SK-N-DZ (cell line): ENCODE measurements at places on chromosomes 3 and 15.

DNA sequence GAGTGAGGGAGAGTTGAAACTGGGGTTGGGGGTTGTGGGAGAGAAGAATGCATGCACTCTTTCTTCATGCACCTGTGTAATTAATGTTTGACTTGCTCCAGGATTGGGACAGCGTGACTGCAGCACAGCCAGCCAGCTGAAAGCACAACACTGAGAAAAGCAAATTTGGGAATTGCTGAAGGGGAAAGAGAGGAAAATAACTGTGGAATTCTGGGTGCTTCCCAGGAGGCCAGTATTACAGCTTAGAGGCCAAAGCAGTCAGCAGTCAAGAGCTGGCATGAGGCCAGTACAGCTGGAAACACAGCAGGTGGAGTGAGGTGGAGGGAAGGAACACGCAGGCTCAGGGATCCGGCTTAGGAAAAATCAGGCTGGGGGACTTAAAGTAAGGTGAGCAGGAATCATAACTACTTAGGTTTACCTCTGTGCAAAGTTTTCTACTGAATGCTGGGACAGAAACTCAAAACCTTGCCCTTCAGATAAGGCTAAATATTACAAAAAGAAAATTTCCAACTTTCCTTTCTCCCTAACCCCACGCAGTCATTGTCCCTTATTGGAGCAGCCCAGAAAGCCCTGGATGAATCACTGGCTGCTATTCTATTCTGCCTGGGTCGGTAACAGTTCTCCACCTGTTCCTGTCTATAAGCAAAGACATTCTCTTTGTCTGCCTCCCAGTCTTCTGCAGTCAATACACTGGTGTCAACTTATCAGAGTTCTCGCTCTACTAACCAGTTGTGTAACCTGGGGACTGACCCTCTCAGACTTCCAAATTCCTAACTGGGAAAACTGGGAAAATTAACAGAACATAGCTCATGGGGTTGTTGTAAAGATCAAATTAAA lies 167.2 kb downstream of the MAGI1 start:
- DNase-seq, result no peak

DNA sequence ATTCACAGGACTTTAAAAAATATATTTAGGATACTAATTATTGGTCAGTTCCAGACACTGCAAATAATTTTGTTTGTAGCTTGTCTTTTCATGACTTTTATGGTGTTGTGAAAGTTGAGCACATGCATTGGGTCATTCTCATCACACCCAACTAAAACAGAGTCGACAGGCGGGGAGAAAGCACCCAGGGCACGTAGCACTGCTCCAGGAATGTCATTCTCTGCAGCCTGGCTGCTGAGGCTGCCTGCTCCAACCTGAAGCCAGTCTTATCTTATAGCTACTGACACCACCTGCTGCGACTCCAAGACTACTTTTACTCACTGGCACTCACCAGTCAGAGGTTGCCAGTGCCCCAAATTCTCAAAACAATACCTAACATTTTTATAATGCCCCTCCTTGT lies 56.9 kb downstream of the ACAD9 start:
- no peak for DNase-seq

- no peak for DNase-seq
Observed at GRCh38 chr15:42060797-42061196, 33.6 kb downstream of the PLA2G4D start.

- no peak for DNase-seq
Observed at GRCh38 chr15:29557171-29557570, 265.1 kb downstream of the TJP1 start.

GRCh38 chr15:59329570-59330350 lies 42.9 kb downstream of the MYO1E start:
- DNase-seq, result no peak

- DNase-seq, result no peak
Observed at GRCh38 chr3:177294221-177294620, 96.9 kb upstream of the TBL1XR1 start.

DNA sequence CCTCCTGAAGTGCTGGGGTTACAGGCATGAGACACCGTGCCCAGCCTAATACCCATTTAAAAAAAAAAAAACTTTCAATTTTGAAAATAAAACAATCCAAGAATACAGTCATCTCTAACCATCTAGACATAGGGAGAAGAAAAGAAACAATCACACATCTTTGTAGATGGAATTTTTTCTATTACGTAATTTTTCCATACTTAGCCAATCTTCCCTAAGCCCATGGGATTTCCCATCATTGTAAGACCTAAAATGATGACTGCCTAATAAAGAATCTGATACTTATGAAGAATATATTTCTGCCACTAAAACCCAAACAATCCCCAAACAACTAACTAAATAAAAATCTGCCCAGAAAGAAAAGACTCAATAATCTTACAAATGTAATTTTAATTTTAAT lies 88.7 kb downstream of the CBLB start:
- DNase-seq, result no peak

DNA sequence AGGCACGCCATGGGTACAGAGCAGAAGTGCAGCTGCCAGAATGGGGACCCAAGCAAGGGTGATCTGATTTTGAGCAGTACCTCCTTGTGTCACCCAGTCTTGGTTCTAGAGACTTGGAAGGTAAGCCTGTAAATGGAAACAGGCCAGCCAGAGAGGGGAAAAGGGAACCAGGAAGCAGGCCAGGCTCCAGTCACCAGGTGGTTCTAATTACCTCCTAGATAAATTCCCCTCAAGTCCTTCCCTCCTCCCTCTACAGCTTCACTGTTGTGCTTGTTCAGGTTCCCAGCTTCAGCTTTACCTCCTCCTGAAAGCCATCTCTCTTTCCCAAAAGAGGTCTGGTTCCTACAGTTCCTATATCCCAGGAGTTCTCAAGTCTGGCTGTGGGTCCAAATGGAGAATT lies 58.8 kb upstream of the SLC7A14 start:
- DNase-seq, result peak; percentile 73

DNA sequence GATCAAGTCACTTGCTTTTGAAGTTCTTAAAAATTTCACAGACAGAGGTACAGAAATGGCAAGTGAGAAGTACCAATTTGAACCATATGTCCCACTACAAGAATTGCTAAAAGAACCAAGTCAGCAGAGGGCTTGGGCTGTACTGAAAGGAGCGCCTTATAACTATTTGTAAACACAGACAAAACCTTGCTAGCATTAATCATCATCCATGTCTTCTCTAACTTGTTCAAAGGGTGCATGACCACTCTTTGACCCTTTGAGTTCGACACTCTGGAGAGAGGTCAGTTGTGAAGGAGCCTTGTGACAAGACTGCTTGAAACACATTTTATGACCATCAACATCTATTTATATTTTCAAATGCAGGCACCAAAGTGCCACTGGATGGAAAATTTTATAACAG lies 191.7 kb downstream of the PDZRN3 start:
- DNase-seq, result no peak

GRCh38 chr3:184203526-184203925 lies 17.5 kb downstream of the ABCF3 start:
- DNase-seq, result no peak

GRCh38 chr15:100570735-100571313 lies 31.2 kb downstream of the LINS1 start:
- no peak for DNase-seq

- peak; percentile 100 for DNase-seq
Observed at GRCh38 chr3:29643034-29643425, 362.2 kb downstream of the RBMS3 start.
